ENCODE measurements at places on chromosomes 2 and 18.

- no peak for DNase-seq
These were observed 35.3 kb downstream of the SLC66A2 start for GRCh38 chr18:79916128-79916494.

GRCh38 chr2:226497146-226497909 lies 302.3 kb downstream of the IRS1 start:
- DNase-seq, result no peak

GRCh38 chr2:236959876-236960275 lies 125.8 kb upstream of the COPS8 start:
- DNase-seq, result no peak

GRCh38 chr2:99509387-99509786 lies 19.6 kb upstream of the REV1 start:
- DNase-seq, result no peak

DNA sequence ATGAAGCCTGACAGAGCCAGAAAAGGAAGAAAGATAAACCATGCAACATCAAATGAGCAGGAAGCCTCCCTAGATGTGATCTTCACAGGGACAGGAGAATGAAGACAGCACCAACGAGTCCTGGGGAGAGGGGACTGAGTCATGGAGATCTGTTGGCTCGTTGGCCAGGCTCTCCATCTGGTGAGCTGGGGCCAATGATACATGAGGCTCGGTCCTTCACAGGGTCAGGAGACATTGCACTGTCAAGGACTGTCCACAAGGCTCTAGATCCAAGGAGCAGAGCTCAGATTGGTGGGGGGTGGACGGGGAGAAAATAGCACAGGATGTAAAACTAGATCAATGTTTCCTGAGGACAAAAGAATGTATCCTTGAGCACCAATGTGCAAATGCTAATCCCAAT lies 735 bp downstream of the CD207 start:
- no peak for DNase-seq

DNA sequence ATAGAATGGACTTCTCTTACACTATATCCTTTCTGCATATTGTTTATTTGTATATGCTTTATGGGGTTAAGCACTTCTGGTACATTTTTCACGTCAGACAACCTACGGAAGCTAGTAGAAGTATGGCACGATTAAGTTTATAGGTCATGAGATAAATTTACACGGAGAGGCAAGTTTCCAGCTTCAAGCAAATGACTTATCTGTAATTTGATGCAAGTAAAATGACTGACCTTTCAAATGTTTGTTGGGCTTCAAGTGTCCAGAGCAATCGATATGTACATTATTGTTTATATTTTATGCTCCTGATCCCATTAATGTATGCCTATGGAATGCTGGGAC lies 97.5 kb upstream of the EFEMP1 start:
- no peak for DNase-seq
